ENCODE measurements at places on chromosomes 4 and X. TPM values are rescaled to one million over a fixed set of nuclear protein-coding genes. Genes with fewer than 3 reads are reported as not detected.

The TMEM31 gene
- not detected for total RNA-seq

The DHX15 gene
- total RNA-seq, result 77.4 TPM

The GASK1B gene
- 37.6 TPM for total RNA-seq

The CCKAR gene
- total RNA-seq, result not detected

The IL21 gene
- not detected for total RNA-seq
